NCI-H1048 (cell line): ENCODE measurements at places on chromosomes 12 and 14.

- no peak for DNase-seq
Measured at GRCh38 chr14:67131691-67132090, 57.5 kb upstream of the GARIN2 start.

DNA sequence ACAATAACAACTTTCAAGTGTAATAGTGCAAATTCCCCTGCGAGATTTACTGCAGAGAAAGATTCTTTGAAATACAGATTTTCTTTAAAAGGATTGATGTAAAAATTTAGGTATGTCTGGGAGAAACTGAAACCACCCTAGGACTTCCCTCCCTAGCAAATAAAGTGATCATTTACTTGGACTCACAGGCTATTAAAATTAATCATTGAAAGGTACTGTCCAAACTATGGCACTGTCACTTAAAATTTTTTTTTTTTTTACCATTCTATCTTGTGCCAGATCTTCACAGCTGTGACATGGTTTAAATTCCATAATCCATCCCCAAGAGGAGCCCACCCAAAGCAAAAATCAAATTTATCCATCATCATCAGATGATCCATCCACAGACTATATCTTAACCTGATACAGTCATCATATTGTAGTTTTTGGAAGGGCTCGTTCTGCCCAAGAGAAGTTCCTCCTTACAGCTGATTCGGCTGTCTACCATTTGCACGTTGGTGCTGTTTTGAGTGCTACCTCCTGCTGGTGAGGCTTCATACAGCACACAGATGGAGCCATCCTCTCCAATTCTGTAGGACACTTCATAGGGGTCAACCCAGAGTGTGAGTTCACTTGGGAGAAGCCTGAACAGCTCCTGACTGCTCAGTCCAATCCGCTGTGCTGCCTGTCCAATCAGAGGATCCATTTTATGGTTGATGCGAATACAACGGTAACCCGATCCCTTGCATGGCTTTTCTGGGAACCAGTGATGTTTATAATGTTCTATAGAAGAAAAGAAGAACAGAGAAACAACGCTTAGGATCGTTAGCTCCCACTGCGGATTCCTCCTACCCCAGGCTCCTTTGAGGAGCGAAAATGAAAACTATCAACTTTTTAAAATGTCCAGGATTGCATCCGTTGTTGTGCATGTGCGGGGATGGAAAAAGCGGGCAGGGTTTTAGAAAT, 1.7 kb downstream of the BTG1 start:
- no peak for DNase-seq

DNA sequence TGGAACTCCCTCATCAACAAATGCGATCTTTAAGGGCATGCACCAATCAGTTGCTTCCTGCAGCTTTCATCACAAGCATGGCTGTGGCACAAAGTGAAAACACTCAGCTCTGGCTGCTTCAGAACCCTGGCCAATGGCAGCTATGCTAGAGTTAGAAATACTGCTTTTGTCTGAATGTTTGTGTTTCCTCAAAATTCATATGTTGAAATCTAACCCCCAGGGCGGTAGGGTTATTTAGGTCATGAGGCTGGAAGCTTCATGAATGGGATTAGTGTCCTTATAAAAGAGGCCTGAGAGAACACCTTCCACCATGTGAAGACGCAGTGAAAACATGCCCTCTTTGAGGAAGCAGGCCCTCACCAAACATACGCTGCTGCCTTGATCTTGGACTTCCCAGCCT, 453.9 kb downstream of the SNAPC1 start:
- no peak for DNase-seq

GRCh38 chr12:68806488-68807237, 1.3 kb upstream of the MDM2 start:
- DNase-seq: no peak

DNA sequence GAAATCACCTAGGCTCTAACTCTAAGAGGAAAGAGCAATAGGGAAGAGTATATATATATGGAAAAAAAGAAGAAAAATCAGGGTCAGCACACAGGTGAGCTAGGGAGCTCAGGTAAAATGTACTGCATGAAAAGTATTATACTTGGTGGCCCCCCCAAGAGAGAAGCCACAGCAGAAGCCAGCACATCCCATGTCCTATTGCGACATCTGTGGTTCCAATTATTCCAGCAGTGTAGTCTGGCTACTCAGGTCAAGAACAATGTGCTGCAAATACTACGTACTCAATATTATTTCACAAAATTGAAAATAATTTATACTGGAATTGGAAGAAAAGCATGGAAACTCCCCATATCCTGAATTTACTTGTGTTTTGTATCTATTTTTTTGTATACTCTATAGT, 85.5 kb downstream of the CEP83 start:
- DNase-seq: no peak

DNA sequence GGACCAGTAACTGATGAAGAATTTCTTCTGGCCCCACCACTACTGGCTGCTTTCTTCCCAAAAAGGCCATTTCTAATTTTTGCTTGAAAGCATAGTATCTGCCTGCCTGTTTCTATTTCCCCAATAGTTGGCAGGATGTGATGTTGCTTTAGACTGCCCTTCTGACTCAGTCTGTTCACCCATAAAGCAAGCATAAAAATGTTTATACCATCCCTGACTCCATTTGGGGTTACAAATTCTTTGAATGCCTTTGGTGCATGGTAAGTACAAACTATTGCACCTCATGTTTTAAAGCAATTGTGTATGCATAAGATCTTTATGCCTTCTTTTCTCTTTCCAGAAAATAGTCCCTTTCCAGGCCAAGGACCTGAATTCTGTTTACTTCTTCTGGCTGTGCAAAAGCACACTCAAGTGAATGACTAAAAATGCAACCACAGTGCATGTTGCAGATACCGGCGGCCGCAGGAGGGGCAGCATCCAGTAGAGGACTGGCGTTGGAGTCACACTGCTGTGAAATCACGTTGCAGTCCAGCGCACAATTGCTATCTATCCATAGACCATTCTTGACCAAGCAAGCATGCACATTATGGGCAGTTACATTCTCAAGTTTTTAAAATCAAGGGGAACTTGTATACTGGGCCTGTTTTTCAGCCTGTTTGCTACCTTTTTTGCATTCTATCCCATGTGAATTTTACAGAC, 82.4 kb downstream of the SLC5A8 start:
- DNase-seq: no peak

DNA sequence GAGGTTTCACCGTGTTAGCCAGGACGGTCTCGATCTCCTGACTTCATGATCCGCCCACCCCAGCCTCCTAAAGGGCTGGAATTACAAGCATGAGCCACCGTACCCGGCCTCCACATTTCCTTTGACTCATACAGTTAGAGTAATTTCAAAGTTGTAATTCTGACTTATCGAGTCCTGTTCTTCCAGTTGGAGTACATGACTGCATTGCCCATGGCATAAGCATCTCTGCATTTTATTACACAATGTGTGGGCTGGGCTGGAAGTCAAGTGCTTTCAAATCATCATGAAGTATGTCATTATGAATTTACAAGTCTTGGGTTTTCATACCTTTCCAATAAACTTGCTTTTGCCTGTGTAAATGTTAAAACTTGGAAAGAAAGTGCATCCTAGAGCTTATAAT, 1295.7 kb upstream of the FLRT2 start:
- DNase-seq: no peak

DNA sequence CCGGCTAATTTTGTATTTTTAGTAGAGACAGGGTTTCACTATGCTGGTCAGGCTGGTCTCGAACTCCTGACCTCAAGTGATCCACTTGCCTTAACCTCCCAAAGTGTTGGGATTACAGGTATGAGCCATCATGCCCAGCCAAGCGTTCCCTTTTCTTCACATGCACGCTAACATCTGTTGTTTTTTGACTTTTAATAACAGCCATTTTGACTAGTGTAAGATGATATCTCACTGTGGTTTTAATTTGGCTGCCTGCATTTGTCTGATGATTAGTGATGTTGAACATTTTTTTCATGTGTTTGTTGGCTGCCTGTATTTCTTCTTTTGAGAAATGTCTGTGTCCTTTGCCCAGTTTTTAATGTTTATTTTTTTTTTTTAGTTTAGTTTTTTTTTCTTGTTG, 10.2 kb upstream of the YARS2 start:
- DNase-seq: no peak

DNA sequence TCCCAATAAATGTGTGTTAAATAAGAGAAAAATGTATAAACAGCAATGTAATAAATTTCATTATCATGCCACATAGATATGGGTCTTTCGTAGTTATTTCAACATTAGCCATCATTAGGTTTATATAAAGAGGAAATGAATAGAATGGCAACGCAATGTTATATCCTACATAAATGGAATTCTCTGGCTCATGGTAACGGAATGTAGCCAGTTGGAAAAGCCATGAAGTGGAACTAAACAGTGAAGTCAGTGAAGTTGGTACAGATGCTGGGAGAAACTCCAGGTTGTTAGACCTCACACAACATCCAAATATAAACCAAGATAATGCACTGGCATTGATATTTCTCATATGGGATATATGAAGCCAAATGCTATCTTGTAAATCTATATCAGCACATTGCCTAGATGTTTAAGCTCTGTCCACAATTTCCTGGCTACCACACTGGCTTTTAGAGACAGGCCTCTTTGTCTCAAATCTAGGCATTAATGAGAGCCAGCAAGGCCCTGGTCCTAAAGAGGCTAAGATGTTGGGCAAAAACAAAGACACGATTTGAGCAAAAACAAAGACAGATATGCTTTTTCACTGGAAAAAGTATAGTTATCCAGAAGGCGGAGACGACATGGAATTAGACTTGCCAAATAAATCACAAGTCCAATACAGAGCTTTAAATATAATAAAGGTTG, 861.0 kb downstream of the RPS29 start:
- no peak for DNase-seq

- DNase-seq: no peak
Measured at GRCh38 chr14:36035675-36036074, 140.8 kb downstream of the PTCSC3 start.

DNA sequence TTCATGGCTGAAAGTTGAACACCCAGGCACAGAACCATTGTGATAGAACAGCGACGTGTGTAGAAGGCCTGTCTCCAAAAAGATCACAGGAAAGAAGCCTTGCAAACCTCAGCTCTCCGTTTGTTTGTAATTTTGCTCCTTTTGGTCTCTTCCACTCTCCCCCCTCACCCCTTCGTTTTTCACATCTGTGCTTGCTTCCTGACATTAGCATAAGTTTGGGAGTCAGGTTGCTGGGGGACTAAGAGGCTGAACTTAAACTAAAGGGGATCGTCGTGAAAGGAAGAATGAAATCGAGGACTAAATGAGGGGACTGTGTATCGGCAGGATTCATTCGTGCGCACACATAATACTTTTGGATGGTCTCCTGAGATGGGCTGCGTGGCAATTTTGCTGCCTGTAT, 200.6 kb downstream of the BCAT1 start:
- no peak for DNase-seq

- DNase-seq: no peak
Measured at GRCh38 chr14:77473921-77474320, 16.0 kb downstream of the AHSA1 start.

DNA sequence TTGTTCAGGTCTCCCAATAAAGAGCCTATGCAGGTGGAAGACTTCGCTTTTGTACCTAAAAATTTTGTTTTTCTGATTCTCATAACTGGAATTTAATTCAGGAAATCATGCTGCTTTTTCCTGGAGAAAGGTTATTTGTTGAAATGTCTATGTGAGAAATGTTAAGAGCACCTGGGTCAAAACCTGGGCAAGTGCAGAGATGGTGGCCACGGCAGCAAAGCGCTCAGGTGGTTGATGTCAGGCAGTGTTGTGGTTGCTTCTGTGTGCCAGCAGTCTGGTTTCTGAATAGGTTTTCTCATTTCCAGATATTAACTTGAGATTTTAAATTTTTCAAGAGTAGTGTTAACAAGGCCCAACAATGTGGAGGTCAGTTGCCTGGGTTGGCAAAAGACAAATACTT, 96.2 kb downstream of the ESR2 start:
- no peak for DNase-seq

- no peak for DNase-seq
Measured at GRCh38 chr12:113302886-113303640, 31.8 kb downstream of the SLC8B1 start.

DNA sequence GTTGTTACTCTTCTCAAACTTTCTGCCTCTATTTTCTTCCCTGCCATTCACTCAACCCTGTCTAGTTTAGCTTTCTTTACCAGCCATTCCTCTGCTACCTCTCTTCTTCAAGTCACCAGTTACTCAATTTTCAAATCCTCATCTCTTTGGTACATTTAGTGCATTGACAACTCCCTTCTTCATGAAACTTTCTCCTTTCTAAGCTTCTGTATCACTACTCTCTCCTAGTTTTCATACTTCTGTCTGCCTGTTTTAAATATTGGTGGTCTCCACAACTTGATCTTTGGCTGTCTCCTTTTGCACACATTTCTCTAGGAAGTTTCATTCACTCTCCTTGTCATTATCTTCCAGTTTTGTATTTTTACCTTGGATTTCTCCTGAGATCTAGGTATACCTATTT, 6.0 kb downstream of the LEMD3 start:
- no peak for DNase-seq

- peak; percentile 78 for DNase-seq
Measured at GRCh38 chr12:14394317-14395073, 29.0 kb downstream of the ATF7IP start.

DNA sequence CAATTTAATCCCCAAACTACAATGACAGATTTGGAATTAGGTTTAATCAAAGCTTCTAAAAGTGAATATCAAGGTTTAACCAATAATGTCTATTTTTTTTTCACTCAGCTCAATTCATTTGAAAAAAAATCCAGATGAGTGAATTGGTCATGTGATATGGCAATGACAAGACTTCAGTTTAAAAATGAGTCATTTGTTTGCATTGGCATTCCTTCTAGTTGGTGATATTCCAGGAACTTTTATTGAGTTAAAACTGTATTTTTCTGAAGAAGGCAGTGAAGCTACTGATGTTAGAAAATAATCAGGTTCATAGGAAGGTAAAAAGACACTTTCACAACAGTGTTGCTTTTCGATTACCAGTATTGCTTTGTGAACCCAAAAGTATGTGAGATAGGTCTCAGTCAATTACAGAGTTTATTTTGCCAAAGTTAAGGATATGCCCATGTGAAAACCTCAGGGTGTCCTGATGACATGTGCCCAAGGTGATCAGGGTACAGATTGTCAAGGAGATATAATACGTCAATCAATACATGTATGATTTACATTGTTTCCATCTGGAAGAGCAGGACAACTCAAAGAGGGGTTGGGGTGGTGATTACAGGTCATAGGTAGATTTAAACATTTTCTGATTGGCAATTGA, 1214.9 kb downstream of the GALC start:
- DNase-seq: no peak

GRCh38 chr12:128852885-128853599, at the start of gene GLT1D1:
TSS of gene GLT1D1 (plus strand) at chr12:128853478. CDS start at chr12:128853582, 104 bp downstream.
- DNase-seq: no peak

- DNase-seq: no peak
Measured at GRCh38 chr12:4164559-4165558, 108.7 kb upstream of the CCND2 start.
